ENCODE measurements at places on chromosomes 6 and 20. TPM values are rescaled to one million over a fixed set of nuclear protein-coding genes. Genes with fewer than 3 reads are reported as not detected.
A peak's percentile ranks its signal among the peaks of the same experiment; 100 is the strongest.

The GSTA1 gene
- total RNA-seq: 0.15 TPM

The SLC35F1 gene
- 0.17 TPM for total RNA-seq

DNA sequence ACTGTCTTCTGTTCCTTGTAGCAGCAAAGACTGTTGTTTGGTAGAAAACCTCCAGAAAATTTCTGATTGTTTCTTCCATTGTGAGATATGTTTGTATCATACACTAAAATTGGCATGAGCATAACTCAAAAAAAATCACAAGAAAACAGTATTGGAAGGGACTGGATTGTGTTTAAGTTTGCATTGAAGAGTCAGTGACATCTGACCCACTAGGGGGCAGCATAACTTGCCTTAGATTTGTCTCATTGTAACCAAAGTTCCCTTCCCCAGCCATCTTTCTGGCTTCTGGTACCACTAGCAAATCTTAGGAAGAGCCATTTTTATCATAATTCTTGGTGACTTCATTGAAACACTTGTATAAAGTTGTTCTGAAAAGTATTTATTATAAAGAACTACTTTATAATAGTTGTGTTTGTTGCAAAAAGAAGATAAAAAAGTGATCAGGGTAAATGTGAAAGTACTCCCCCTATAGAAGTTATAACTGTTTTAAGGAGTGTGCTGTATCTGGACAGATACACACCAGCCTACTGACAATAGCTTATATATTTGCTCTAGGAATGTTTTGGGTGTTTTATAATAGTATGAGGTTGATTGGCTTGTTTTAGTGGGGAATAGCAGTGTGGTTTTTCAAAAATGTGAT is 7.7 kb downstream of the CSTF1 start:
- DNase-seq: peak; percentile 66

GRCh38 chr6:11803591-11803971 is 25.0 kb upstream of the ADTRP start:
- no peak for DNase-seq

The POU5F1 gene
- 11.3 TPM for total RNA-seq

Data from renal cortical epithelial cell (primary cell).